Fibroblast of skin of back (primary cell): ENCODE measurements at places on chromosomes 1 and 21.

- no peak for DNase-seq
Measured at GRCh38 chr1:93668951-93669350, 12.7 kb downstream of the BCAR3 start.

DNA sequence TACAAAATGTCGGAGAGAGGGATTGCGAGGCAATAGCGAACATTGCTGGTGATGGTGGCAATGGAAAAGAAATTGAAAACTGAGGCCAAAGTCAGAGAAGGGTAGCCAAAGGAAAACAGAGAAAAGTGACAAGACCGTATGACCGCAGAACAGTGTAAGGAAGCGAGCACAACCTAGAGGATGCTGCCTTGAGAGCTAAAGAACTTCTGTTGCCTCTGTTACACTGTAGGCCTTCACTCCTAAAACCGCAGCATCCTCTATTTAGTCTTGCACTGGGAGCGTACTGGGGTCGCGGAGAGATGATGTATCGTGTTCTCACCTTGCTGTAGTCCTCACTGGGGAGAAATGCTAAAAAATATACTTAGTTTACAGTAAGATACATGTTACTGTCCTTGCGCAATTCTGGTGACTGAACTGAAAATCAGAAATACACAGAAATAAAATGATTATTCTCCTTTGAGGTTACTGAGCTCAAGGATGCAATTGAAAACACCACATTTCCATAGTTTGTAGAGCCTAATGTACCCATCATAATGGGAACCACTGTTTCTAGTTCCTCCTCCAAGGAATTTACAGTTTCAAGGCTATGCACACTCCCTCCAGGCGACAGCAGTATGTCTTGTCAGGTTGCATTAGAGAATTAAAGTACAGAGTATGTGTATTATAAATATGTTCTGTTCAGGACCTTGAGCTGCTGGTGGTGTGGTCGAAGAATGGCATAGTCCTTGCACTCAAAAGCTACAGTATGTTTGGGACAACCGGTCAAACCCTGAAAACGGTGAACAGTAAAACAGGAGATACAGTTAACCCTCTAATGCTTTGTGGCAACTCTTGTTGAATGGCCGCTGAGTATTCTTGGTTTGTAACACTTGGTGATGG is 1.3 kb downstream of the NEK7 start:
- DNase-seq: peak; percentile 41

DNA sequence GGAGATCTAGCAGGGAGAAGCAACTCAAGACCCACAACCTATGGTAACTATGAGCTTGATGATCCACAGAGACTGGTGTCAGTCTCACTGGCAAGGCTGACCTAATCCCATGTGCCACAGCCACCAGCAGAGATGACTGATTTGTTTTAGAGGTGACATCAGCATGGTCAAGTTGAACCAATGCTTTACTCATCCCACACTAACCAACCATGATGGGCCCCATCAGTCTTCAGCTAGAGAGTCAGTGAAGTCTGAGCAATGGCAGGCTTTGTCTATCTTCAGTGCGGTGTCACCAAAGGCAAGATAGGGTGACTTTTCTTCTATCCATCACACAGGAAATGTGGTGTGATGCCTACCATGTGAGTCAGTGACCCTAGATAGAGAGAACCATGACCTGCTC is 1470.7 kb downstream of the NCAM2 start:
- DNase-seq: no peak

DNA sequence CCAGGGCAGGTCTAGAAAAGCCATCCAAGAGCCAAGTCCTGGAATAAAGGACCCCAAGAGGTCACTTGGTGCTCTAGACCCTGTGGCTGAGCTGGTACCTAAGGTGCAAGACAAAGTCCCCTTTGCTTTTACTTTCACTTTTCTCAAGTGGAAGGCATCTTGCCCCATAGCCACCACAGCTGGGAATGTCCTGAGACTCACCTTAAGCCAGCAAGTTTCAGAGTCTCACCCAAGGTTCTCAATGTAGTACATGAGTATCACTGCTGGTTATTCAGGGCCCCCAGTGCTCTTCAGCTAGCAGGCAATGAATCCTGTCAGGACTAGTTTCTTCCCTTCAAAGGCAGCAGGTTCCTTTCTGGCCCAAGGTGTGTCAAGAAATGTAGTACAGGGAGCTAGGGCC is 67.5 kb downstream of the UROD start:
- DNase-seq: no peak

DNA sequence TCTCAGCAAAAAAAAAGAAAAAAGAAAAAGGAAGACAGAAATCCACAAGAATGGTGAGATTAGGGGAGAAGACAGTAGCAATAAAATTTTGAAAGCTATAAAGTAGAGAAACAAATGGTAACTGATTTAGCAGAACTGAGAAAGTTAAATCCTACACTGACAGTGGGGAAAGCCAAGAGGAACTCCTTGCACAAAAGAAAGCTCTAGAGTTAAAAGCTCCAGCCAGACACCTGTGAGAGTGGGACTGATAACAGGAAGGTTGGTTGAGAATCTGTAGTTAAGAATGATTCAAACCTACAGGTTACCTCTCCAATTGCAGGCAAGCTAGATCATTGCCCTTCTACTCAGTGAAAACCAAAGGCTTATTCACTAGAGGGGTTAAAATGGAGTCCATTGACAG is 23.6 kb downstream of the FBXO28 start:
- no peak for DNase-seq

- peak; percentile 98 for DNase-seq
Measured at GRCh38 chr1:169113613-169114119, 7.2 kb downstream of the ATP1B1 start.

DNA sequence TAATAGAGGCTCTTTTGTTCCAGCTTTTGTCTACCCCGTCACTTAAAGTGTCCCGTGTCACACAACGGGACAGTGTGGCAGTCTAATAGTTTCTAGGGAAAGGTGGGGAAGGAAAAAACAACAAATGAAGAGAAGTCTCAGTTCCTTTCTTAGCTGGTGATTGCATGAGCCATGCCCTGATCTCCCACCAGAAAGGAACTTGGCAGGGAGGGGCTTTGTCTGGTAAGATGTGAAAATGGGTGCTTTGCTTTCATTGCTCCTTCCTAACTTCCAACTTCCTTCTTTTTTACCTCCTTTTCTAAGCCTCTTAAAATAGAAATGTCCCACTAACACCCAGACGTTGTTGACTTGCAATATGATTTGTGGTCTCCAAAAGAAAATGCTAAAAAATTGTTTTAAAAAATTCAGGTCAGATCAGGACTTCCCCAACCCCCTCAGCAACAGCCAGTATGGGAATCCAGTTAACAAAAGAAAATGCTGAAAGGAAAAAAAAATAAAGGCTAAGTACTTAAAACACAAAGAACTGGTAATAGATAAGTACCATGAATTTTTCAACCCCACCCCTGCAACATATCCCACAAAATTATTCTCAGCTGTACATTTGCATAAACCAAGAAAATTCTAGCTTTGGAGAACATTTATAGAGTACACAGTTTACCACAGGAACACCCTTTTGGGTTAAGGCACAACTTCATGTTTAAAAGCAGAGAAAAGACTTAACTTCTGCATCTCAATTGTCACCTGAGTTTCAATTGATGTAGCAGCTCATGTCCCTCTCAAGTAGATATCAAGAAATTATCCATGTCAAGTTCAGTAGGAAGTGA is 106.2 kb downstream of the NIBAN1 start:
- no peak for DNase-seq

DNA sequence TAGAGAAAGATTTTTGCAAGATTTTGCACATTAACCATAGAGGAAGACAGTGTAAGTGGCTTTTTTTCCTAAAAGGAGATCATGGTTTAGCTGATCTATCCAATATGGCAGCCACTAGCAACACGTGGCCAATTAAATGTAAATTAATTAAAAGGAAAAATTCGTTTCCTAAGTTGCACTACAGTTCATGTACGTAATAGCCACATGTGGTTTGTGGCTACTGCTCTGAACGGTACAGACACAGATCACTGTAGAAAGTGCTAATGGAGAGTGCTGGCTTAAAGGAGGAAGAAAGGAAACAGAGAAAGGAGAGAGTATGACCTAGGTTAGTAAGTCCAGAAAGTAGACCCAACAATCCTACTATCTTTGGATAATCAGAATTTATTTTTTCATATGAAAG is 170.8 kb downstream of the SIPA1L2 start:
- no peak for DNase-seq

DNA sequence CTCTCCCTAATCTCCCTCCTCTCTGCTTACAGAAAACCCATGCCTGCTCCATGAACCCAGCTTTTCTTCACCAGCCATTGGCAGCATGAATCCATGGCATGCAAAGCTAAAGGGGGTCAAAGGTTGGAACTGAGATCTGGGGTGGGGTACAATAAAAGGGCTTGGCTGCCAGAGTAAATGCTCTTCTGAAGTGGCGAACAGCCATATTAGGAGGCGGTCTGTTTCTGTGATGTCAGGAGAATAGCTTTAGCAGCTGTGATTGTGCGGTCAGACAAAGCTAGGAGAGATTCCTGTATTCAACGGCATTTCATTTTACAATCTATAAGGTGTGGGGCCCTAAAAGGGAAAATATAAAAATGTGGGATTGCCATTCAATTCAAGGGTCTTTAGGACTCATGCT is 71.7 kb upstream of the TMPRSS2 start:
- DNase-seq: no peak

GRCh38 chr1:39694026-39694425 is 2.8 kb upstream of the HPCAL4 start:
- DNase-seq: no peak

DNA sequence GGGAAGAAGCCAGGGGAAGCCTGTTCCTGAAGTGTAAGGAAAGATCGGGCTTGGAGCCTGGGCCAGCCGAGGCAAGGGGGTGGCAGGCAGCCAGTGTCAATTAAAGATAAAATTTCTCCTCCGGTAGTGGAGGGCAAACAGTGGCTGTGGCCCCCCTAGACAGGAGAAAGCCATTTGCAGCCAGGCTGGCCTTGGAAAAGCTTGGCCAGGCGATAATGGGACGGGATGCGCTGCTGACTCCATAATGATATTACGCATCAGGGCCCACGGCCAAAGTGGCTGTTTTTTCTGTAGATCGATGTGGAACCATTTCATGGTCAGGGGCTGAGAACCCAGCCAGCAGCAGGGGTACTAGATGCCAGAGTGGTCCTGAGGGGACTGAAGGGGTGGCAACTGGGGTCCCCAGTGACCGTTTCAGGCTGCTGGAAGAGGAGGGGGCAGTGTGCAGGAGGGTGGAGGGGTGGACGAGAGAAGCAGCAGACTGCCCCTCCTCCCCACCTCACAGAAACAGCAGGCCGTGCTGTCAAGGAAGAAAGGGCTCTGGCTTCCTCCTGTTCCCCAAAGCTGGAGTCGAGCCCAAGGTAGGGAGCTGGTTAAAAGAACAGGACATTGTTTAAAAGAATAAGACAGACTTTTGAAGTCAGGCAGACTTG is 25.2 kb downstream of the KCNC4 start:
- no peak for DNase-seq

GRCh38 chr1:200945111-200945510 is 50.4 kb downstream of the INAVA start:
- DNase-seq: no peak

DNA sequence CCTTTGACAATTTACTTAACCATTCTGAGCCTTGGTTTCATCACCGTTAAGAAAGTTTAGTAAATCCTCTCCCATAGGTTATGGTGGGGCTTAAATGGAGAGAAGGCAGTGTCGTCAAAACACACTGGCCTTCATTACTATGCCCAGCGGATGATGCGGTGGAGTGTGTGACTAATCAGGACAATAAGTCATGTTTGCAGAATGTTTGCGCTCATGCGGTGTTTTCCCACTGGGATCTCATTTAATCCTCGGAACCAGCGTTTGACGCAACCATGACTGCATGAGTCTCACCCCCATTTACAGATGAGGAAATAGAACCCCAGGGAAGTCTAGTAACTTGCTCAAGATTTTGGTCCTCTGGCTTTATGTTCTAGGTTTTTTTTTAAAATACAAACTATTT is 17.5 kb downstream of the SLC26A9 start:
- DNase-seq: peak; percentile 93

- DNase-seq: peak; percentile 22
Measured at GRCh38 chr21:14533499-14534428, 12.4 kb downstream of the SAMSN1 start.

DNA sequence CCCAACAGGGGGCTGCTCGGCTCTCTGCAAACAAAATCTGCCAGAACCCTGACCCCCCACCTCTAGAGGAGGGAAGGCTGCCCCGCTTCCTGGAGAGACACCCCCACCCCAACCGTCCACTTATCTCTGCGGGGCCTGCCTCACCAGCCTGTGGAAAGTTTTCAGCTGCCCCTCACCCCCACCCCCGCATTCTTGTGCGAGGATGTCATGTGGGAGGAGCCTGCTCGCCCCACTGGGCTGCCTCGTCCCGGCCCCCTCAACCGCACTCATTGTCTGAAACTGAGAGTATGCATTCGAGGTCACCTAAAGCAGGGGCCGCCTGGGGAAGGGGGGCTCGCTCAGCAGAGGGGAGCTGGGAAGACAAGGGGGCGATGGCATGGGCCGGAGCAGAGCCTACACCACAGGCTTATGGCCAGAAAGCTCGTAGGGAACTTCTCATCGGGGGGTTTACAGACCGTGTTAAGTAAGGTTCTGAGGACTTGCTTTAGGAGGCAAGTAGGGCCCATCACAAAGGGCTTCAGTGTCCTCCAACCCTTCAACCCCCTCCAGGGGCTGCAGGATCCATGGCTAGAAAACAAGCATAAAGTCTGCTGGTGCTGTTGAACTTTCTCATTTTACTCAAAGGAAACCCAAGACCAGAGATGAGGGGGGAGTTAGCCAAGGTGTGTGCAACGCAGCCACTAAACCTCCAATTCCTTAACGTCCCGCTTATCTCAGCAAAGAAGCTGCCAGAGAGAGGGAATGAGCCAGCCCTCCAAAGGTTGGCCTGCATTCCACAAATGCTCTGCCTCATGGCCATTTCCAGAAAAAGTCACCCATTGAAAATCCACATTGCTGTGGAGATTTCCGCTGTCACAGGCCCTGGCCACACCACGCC is 9.4 kb downstream of the EPHA2 start:
- DNase-seq: peak; percentile 95

DNA sequence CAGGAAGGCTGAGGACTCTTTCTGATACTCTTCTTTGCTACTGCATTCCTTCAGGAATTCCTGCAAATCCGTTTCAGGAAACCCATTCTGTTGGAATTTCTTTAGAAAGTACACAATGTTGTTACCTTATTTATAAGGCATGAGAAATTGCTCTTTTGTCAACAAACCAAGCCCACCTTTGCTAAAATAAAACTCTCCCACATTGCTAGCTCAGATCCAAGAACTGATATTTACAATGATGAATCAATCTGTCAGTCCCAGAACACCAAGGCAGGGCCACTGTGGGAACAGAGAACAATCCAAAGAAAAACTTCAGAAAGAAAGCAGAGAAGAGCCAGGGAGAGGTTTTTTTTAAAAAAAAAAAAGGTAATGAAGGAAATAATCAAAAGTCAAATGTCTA is 36.6 kb upstream of the LPAR3 start:
- no peak for DNase-seq

- no peak for DNase-seq
Measured at GRCh38 chr1:42700006-42700405, 17.8 kb downstream of the YBX1 start.

- DNase-seq: no peak
Measured at GRCh38 chr1:183612407-183612806, 22.1 kb upstream of the NCF2 start.
